ENCODE measurements at places on chromosomes 5 and 9.

DNA sequence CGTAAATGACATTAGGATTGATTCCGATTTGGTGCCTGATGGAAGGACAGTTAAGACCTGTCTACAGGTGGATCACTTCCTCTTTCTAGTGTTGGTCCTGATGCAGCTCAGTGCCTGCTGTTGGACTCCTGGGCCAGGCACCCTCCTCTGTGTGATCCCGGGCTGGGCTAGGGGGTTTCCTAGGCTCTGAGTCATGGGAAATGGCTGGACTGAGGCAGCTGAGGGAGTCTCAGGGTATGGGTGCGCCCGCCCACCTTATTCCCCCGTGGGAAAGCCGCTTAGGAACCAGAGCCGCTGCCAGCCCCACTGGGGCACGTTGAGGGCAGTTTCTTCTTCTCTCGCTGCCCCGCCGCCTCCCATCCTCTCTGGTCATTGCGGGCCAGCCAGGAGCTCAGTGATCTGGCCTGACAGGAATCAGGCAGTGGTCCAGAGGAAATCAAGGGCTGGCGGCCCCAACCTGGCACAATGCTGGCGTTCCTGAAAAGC, 12.9 kb downstream of the TCF7 start:
- DNase-seq: no peak

- DNase-seq: peak; percentile 82
Measured at GRCh38 chr5:93915142-93915553, 173.7 kb upstream of the POU5F2 start.

DNA sequence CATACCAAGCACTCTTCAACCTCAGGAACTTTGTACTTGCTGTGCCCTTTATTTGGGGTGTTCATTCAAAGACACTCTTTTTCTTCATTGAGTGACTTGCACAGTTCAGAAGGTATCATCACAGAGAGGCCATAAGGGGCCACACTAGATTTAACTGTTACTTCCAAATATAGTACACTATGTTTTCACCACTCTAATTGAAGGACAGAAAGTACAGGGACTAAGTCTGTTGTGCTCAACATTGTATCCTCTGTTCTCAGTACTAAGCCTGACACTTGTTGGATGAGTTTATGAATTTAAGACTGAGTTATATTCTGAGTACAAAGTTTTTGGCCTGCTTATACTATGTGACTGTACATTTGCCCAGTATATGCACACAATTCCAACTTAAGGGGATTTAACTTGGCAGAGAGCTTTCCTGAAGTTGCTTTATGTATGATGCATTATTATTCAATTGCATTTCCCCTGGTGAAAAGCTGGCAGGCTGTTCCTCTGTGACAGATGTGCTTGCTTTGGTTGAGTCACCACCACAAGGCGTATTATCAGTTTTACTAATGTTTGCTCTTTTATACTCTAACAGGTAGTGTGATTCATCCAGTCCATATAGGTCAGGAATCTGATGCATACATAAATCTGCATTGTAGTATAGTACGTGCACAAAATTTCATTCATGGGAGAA, 714.8 kb downstream of the TLR4 start:
- no peak for DNase-seq

GRCh38 chr9:88593537-88594185, 58.7 kb downstream of the NXNL2 start:
- DNase-seq: no peak

- peak; percentile 25 for DNase-seq
Measured at GRCh38 chr5:96876292-96876850, at the start of gene ERAP2. Gene ERAP2 (plus strand): TSS chr5:96876500. CDS start chr5:96879686, 3,186 bp downstream.

DNA sequence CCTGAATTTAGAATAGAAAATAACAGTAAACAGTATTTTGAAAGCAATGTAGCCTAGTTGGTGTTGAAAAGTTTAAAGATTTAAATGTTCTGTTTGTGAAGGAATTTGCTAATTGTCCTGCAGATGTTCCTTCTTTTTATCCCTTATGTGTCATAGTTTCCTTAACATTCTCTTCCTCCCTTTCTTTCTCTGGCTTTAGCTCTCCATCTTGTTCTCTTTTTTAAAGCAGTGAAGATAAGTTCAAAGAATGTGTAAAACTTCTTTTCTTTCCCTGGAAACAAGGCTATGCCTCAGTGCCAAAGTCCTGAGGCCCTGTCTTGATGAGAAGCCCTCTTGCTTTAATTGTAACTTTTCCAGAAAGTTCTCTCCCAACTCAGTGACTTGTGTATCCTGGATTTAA, 24.4 kb upstream of the GAS1 start:
- no peak for DNase-seq

Data from NCI-H2227 treated with DMSO at 0.1 percent for 48 hours (cell line).